Anterior cingulate cortex (tissue), 58 donors: ENCODE measurements at places on chromosomes 3 and 15.

DNA sequence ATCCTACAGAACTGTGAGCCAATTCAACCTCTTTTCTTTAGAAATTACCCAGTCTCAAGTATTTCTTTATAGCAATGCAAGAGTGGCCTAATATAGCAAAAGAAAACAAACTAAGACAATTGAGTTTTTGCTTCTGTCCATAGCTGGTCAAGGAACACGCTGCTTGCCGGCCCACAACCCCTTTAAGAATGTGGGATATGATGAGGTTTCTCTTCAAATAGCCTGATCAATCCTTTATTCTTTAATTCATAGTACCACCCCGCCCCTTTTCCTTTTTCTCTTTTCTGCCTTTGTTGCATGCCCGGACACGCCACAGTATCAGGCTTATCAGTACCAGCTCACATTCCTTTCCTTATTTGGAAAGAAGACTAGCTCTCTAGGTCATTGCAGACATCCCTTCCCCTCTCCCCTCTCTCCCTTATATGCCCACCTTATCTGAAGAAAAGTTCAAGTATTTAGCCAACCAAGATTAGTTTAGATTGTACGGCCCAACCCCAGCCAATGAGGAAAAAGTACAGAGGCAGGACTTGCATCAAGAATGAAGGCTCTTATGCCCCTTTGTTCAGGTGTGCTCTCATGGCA lies 404.5 kb downstream of the OCA2 start:
- no peak for DNase-seq

DNA sequence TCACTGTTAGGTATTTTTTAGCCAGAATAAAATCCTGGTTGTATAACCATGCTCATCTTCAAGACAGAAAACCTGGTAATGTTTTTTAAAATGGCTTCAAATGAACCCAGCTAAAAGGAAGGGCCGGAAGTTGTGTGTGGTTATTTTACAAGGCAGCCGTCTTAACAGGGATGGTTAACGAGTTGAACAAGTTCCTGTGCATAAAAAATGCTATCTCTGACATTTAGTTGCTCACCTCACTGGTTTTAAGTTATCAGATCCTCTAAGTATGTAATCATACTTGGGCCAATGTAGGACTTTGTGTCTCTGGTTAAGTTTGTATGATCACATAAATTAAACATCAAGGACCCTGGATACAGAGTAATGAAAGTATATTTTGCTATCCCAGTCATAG lies 2.1 kb downstream of the ATP11B start:
- no peak for DNase-seq

GRCh38 chr3:149813367-149814281 lies 609 bp downstream of the RNF13 start:
- DNase-seq: peak; percentile 9

DNA sequence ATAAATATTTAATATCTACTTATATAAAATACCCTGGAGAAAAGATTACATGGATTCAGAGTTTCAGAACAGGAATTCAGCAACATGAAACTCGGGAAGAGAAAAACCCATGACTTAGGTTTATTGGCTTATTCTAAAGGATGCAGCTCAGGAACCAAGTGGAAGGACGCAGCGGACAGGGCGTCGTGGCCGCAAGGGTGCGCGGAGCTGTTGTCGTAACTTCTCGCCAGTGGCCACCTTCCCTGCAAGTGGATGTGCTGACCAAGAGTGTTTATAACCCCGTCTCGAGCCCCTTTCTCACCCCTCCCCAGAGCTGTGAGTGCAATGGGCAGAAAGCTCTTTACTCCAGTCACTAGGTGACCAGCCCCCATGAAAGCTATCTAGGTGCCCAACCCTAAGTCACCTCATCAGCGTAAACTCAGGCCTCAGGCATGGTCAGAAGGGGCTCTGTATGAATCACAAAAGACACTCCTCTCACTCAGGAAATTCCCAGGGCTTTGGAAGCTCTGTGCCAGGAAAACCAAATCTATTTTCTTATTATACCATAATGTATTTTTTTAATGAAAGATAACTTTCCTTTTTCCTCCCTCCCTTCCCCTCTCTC lies 77.3 kb downstream of the CHRNA7 start:
- no peak for DNase-seq

- no peak for DNase-seq
Measured at GRCh38 chr3:66998904-66999235, 763 bp downstream of the KBTBD8 start.
